ENCODE measurements at places on chromosomes 2 and 18. TPM values are rescaled to one million over a fixed set of nuclear protein-coding genes. Genes with fewer than 3 reads are reported as not detected.

Gene NMS
- total RNA-seq: not detected

Gene MERTK
- total RNA-seq: 220 TPM

Gene C2orf15
- 1.4 TPM for total RNA-seq

Gene CDH2
- 0.24 TPM for total RNA-seq

Gene NDUFAF7
- total RNA-seq: 31.0 TPM

Gene MAP2
- 2.5 TPM for total RNA-seq

Gene PKDCC
- 15.1 TPM for total RNA-seq

Gene RNASEH1
- 45.2 TPM for total RNA-seq

Data from SK-MEL-5 (cell line).